LHCN-M2 (cell line): ENCODE measurements at places on chromosomes 16 and 17. TPM values are rescaled to one million over a fixed set of nuclear protein-coding genes. Genes with fewer than 3 reads are reported as not detected.

DNA sequence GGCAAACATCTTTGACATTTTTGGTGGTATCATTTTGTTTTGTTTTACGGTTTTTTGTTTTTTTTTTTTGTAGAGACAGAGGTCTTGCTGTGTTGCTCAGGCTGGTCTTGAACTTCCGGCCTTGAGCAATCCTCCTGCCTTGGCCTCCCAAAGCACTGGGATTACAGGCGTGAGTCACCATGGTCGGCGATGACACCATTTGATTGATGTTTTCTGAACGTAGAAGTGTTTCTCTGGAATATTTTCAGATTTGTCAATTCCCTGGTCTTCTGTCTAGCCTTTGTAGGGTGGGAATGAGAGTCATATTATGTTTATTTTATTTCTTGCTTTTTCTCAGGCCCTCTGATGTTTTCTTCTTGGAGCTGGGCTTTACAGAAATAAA is 32.2 kb upstream of the BRD7 start:
- no peak for DNase-seq

GRCh38 chr16:11356573-11357331 is 11.5 kb downstream of the RMI2 start:
- peak; percentile 37 for DNase-seq

- DNase-seq: peak; percentile 20
Observed at GRCh38 chr16:85888405-85889331, 10.3 kb upstream of the IRF8 start.

DNA sequence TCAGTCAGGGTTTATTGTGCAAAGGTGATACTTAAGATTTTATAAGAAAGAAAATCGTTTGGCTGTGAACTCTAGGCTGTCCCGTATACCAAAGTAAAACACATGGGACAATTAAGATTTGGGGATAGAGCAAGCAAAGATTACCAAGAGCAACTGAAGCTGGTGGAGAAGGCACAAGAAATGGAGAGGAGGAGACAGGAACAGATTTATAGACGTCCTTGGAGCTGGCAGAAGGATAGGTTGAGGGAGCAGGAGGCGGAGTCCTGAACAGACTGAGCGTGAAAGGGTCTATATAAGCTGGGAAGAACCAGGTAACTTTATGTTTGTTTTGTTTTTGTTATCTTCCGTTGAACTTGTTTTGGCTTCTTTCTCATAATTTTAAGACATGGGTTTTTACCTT is 3.8 kb downstream of the TNRC6C start:
- DNase-seq: no peak

DNA sequence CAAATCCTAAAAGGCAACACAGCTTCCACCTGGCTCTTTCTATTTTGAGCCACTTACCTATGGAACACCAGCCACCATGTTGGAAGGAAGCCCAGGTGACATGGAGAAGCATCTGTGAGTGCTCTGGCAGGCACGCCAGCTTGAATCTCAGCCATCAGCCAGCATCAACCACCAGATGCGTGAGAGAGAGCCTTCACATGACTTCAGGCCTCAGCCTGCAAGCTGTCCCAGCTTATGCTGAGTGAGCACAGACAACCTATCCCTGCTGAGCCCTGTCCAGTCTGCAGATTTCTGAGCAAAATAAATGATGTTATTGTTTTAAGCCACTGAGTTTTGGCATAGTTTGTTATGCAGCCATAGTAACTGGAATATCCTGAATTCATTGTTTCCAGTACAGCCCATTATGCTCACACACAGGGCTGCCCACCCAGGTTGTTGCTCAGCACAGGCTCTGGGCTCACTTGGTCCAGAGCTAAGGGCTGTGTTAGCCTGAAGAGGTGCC is 35.1 kb downstream of the TMEM238L start:
- no peak for DNase-seq

DNA sequence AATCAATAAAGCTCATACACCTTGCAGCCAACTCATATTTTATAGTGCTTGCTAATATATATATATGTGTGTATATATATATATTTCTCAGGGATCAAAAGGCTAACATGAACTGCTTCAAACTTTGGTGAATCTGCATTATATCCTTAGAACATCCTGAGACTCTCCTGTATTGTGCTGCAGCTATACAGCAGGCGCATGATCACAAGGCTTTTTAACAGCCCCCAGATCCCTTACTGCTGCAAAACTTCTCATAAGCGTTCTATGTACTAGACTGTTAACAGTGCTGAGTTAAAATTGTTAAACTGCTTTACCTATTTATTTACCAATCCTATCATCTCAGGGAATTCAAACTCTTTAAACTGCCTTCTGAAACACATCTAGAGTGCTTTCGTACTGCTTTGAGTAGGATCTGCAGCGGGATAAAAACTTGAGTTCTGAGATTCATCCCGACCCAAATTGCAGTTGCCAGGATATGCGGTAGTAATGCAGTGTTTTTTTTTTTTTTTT is 1.3 kb downstream of the GPATCH8 start:
- DNase-seq: peak; percentile 13

DNA sequence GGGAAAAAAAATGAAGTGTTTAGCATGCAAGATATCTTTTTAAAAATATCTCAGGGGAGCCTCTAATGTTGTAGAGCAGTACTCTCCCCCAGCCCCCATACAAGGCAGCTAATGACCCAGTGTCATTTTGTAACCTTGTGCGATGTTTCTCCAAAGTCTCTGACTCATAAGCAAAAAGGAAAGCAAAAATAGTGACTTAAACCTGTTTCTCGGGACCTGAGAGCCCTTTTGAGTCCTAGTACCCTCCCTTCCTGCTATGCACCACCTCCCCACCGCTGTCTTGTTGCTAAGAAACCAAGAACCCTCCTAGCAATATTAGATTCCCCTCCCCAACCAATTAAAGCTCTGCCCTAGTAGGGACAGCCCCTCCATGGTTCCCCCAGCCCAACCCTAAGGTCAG is 2.8 kb downstream of the MYCBPAP start:
- no peak for DNase-seq

- no peak for DNase-seq
Observed at GRCh38 chr16:57721356-57722209, 14.0 kb upstream of the KATNB1 start.

GRCh38 chr16:31130899-31131298 is 4.6 kb downstream of the PRSS8 start:
- no peak for DNase-seq

- DNase-seq: no peak
Observed at GRCh38 chr17:40945414-40945813, 8.0 kb upstream of the KRT23 start.

- no peak for DNase-seq
Observed at GRCh38 chr17:38556239-38556638, 49.5 kb downstream of the SRCIN1 start.

DNA sequence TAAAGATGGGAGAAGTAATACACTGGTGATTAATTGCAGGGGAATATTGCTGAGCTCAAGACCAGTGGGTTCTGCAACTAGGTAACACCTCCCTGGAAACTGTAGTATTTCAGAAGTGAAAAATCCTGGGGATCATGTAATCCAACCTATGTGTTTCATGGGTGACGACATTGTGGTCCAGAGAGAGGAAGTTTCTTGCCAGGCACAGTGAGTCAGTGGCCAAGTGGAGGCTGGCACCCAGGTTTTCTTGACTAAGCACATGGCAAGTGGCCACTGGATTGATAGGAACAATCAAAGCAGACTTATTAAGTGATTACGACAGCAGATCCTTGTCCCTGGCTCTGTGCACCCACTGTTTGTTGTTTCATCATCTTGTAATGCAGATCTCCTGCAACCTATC is 14.6 kb upstream of the CIITA start:
- DNase-seq: peak; percentile 94

- peak; percentile 5 for DNase-seq
Observed at GRCh38 chr17:35752945-35753764, at the start of gene GAS2L2. GAS2L2 (minus strand) TSS chr17:35753239; CDS start chr17:35752850, 389 bp downstream.

DNA sequence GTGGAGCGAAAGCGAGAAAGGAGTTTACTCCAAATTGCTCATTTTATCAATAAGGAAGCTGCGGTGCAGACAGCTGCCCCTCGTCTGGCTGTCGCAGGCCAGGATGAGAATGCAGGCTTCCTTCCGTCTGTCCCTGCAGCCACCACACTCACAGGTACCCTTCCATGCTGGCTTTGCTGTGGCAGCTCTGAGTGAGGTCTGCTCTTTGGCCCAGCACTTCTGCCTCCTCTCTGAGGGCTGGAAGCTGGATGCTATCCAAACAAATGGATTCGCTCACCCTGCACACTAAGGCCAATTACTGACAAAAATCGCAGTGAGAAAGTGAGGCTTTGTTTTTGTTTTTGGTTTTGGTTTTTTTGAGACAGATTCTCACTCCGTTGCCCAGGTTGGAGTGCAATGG is 7.0 kb downstream of the ARMC7 start:
- DNase-seq: no peak

DNA sequence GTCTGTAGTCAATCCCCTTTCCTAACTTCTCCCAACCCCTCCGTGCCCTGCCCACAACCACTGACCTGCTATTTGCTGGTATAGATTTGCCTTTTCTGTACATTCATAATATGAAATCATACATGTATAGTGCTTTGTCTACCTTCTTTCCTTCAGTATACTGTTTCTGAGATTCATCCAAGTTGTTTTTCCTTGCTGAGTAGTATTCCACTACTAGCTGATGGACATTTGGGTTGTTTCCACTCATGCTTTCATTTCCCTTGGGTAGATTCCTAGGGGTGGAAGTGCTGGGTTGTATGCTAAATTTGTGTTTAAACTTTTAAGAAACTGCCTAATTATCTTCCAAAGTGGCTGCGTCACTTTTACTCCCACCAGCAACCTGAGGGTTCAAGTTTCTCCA is 27.7 kb downstream of the CSNK2A2 start:
- DNase-seq: no peak

DNA sequence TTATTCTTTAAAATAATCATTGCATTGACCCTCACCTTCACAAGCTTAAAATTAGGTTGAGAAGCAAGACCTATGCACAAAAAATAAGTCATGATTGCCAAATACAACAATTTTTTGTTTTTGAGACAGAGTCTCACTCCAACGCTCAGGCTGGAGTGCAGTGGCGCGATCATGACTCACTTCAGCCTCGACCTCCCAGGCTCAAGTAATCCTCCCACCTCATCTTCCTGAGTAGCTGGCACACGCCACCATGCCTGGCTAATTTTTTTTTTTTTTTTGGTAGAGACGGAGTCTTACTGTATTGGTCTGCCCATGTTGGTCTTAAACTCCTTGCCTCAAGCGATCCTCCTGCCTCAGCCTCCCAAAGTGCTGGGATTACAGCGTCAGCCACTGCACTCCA is 24.2 kb downstream of the ZNF652 start:
- DNase-seq: no peak

DNA sequence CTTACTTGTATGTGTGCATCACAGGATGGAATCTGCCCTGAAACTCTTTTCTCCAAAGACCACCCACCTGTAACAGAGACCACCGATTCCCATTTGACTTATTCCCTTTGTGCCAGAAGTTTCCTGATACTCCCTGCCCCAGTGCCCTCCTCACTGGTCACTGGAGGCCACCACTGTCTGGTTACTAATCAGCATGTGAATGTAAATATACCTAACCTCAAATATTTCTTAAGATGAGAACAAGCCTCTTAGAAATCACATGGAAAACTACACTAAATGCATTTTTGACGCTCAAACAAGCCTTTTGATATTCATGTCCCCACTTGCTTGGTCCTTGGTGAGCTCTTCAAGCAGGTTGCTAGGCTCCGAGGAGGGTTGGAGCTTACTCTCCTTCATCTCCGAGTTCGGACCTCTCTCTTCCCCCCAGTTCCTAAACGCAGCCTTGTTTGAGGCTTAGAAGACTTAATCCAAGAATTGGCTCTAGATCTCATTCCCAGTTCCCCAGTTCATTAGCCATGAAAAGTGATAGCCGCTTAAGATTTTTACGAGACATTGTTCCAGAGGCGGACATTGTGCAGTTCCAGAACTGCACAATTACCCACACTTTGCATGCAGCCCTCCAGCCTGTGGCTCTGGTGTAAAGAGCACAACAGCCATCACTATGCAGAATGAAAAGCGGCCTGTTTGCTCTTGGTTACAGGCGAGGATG is 579.2 kb upstream of the PSMD7 start:
- DNase-seq: no peak

DNA sequence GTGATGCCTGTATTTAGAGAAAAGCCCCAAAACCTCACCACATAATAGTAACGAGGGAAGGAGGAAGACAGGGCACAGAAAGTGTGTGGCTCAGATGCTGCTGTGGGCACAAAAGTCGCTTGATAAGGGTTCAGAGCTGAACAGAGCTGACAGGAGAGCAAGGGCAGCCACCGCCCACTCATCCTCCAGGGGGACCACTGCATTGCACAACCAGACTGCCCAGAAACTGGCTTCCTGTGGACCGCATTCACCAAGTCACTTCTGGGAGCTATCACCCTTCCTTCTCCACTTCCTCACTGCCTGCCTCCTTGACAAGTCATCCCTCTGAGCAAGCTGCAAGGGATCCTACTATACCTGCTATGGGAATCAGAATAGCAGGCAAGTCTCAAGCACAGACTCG is 512.4 kb upstream of the CDH11 start:
- DNase-seq: no peak

GRCh38 chr17:2977157-2977556 is 86.2 kb downstream of the OR1D5 start:
- DNase-seq: no peak

- no peak for DNase-seq
Observed at GRCh38 chr16:27566417-27566816, 16.5 kb downstream of the KATNIP start.

DNA sequence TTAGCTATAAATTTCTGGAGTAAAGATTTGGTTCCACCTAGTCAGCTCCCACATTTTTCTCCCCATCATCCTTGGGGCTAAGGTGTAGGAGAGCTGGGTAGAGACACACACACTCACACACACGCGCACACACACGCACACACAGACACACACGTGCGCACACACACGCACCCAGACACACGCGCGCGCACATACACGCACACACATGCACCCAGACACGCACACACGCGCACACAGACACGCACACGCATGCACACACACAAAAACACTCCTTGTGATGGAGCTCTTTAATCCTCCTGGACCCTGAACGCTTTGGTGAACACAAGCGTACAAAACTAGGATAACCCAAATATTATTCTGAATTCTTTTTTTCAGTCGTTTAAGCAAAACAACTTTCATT is 253.6 kb downstream of the C16orf95 start:
- no peak for DNase-seq

The CEP112 gene
- total RNA-seq: 22.6 and 37.2 TPM in 2 replicates

The HCRT gene
- not detected in 2 replicates for total RNA-seq

The VAC14 gene
- 59.0 and 62.2 TPM in 2 replicates for total RNA-seq

The CMTM2 gene
- not detected in 2 replicates for total RNA-seq

The SLC22A31 gene
- total RNA-seq: 0.06 TPM in 1 of 2 replicates, not detected in the other

The NT5C3B gene
- 74.1 and 101 TPM in 2 replicates for total RNA-seq

The OR1A1 gene
- not detected in 2 replicates for total RNA-seq

The KRT9 gene
- total RNA-seq: not detected in 2 replicates

The HP gene
- total RNA-seq: not detected in 2 replicates

The DOC2B gene
- not detected in 2 replicates for total RNA-seq
